ENCODE measurements at places on chromosomes 16 and 17. TPM values are rescaled to one million over a fixed set of nuclear protein-coding genes. Genes with fewer than 3 reads are reported as not detected.

The NPB gene
- 0.65 TPM for total RNA-seq

The GLTPD2 gene
- not detected for total RNA-seq

The SEZ6 gene
- total RNA-seq, result not detected

The KRT24 gene
- total RNA-seq, result not detected

The MYH1 gene
- total RNA-seq, result not detected

The TAC4 gene
- total RNA-seq, result not detected

The RARA gene
- 37.5 TPM for total RNA-seq

The KRT40 gene
- total RNA-seq, result not detected

The PLLP gene
- total RNA-seq, result 1.0 TPM

The TMEM235 gene
- not detected for total RNA-seq

The NPIPB13 gene
- total RNA-seq, result 0.62 TPM

The ACSM2A gene
- not detected for total RNA-seq

The FBXO39 gene
- total RNA-seq, result not detected

The TMC8 gene
- 0.20 TPM for total RNA-seq

The CHST4 gene
- total RNA-seq, result not detected

The ZNF423 gene
- total RNA-seq, result 0.07 TPM

The CD79B gene
- 0.70 TPM for total RNA-seq

The CBFA2T3 gene
- total RNA-seq, result 0.36 TPM

The NPW gene
- 1.0 TPM for total RNA-seq

The KRTAP9-8 gene
- total RNA-seq, result not detected

The GUCY2D gene
- not detected for total RNA-seq

The CDRT15L2 gene
- not detected for total RNA-seq

The ATP2C2 gene
- total RNA-seq, result 0.25 TPM

The ITGB3 gene
- 5.1 TPM for total RNA-seq

The NFATC3 gene
- 11.4 TPM for total RNA-seq

The CFAP97D1 gene
- total RNA-seq, result not detected

The FNDC8 gene
- 0.11 TPM for total RNA-seq

The MMD gene
- total RNA-seq, result 28.8 TPM

The VASN gene
- 3.7 TPM for total RNA-seq

The VAMP2 gene
- 31.5 TPM for total RNA-seq

The PRRT2 gene
- total RNA-seq, result 0.52 TPM

The HBM gene
- total RNA-seq, result not detected

The TUBD1 gene
- total RNA-seq, result 12.9 TPM

The VTN gene
- total RNA-seq, result 21.8 TPM

The ZNF385C gene
- not detected for total RNA-seq

The ICAM2 gene
- total RNA-seq, result not detected

The IGFBP4 gene
- 3,030 TPM for total RNA-seq

The ZBTB4 gene
- 18.5 TPM for total RNA-seq

The ZNF200 gene
- total RNA-seq, result 7.4 TPM

The CCL18 gene
- total RNA-seq, result not detected

The TP53TG3 gene
- total RNA-seq, result not detected

The PRAC1 gene
- total RNA-seq, result not detected

The CD300E gene
- not detected for total RNA-seq

The SNAI3 gene
- not detected for total RNA-seq

The CLEC18A gene
- total RNA-seq, result 0.31 TPM

The KRT33A gene
- total RNA-seq, result not detected

The TTLL6 gene
- 0.46 TPM for total RNA-seq

The KRT35 gene
- not detected for total RNA-seq

The AGRP gene
- total RNA-seq, result not detected

The SLC38A8 gene
- total RNA-seq, result not detected

The KRTAP1-5 gene
- total RNA-seq, result not detected

The PRSS53 gene
- 1.1 TPM for total RNA-seq

The SCNN1G gene
- total RNA-seq, result 0.52 TPM

The CIAO3 gene
- total RNA-seq, result 28.7 TPM

The SMIM22 gene
- total RNA-seq, result not detected

The SPDYE4 gene
- total RNA-seq, result not detected

The TNFSF12 gene
- total RNA-seq, result 12.3 TPM

All from A549 treated with ZK216348 at 1 μM for 4 hours (cell line).